ENCODE measurements at places on chromosomes 11 and 22.

- no peak for DNase-seq
Observed at GRCh38 chr11:121372671-121373429, 79.3 kb upstream of the SORL1 start.

DNA sequence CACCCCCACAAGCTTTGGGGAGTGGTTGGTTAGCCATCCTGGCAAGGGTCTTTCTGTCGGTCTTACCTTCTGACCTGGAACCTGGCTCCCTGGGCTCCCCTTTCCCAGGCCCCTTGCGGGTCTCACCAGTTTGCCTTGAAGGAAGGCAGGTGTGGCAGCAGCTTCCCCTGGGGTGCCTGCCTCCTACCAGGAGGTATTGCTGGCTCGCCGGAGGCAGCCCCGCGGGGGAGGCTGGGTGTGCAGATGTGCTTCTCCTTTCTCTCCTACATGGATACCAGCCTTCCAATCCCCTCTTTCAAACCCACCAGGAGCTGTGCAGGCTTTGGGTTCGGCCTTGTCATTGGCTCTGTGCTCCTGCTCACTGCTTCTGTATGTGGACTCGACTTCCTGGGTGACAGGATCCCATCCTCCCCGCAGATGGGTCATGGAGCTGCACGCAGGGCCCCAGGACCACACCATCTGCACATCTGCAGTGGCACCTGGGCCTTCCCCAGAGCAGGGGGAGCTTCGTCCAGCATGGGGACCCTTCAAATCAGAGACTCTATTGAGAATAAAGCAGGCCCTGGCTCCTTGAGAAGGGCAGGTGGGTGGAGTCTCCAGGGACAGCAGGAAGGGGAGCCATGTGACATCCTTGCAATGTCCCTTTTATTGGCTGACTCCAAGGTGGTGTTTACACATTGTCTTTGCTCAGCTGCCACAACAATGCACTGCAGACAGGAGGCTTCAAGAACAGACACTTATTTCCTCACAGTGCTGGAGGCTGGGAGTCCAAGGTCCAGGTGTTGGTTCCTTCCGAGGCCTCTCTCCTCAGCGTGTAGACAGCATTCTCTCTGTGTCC, 592.0 kb downstream of the BRD1 start:
- no peak for DNase-seq

- DNase-seq = no peak
Observed at GRCh38 chr11:70851907-70852306, 400.5 kb downstream of the SHANK2 start.

DNA sequence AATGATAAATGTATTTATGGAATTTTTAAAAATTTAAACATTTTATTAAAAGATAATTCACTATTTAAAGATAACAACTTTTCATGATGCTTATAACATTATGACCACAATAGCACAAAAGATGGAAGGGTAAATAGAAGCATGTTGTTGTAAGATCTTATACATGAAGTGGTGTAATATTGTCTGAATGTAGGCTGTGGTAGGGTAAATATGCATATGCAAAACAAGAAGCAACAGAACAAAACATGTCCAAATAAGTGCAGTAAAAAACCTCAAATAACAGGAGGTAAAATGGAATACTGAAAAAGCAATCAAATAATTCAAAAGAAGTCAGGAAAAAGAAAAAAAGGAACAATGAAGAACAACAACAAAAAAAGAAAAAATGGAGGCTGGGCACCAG, 56.0 kb downstream of the ADM start:
- no peak for DNase-seq

DNA sequence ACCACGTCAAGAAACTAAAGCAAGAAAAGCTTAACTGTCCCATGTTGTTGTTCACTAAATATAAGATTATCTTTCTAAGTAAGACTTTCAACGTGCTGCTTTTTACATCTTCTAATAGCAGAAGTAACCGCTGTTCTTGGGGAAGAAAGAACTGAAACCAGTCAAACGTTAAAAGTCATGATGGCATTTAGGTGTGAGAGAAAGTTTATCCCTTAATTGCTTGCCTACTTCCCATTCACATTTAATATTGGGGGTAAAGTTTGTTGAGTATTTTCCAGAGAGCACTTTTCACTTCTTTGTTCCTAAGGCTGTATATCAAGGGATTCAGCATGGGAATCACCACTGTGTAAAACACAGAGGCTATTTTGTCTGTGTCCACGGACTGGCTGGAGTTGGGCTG, 970 bp downstream of the OR5B21 start:
- DNase-seq = no peak

- no peak for DNase-seq
Observed at GRCh38 chr11:118170882-118171268, 5.6 kb downstream of the SCN2B start.

GRCh38 chr22:33831207-33831606, 89.1 kb downstream of the LARGE1 start:
- no peak for DNase-seq

DNA sequence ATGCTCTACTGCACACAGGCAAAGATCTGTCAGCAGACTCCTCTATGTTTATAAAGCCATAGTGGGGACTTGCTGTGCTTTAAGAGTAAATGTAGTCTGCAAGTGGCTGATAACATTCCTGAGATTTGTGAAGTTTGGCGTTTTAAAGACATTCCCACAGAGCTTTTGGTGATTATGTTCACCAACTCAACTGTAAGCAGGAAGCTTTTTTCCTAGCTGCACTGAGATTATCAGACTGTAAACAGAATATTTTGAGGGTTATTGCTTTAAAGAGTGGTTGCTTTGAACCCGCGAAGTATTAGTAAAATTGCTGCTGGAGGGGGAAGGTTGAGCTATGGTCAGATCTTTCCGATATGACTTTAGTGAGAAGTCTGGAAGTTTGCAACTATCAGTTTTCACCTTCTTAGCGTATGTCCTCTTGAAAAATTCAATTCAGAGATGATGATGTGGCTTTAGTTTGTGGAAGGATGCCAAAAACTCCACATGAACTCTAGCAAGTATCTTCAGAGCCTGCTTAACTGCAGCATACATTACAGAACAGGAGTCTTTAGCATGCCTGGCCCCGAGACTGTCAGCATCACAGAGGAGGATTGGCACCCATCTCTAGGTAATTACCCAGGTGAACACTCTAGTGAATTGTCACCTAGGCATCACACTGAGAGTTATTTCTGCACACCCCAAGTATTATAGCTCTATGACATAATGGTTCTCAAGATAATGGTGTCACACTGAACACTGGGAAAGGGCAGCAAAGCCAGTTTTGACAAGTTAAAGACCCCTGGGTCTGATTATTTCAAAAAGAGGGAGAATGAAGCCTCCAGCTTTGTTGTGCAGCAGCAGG, 89.9 kb downstream of the MTNR1B start:
- peak; percentile 34 for DNase-seq

- DNase-seq = no peak
Observed at GRCh38 chr22:48849963-48850657, 977.6 kb downstream of the BRD1 start.

DNA sequence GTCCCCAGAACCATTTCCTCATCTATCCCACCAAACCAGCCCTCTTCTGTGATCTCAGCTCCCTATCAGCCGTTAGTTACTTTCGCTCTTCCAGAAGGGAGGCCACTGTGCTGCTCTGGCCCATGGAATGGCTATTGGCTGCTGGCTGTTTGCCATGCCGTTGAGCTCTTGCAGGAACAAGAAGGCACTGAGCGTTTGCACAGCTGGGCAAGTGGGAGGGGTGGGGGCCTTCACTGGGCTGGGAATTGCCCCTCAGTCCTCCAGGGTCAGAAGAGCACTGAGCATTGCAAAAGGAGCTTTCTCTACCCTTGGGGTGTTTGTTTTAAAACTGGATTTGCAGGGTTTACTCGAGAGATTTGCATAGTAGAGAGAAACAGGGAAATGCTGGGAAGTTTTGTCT, 129.0 kb upstream of the PARVA start:
- DNase-seq = no peak

GRCh38 chr11:14956111-14956510, 16.0 kb downstream of the CALCA start:
- no peak for DNase-seq

GRCh38 chr11:112471731-112472130, 211.1 kb upstream of the PLET1 start:
- no peak for DNase-seq

DNA sequence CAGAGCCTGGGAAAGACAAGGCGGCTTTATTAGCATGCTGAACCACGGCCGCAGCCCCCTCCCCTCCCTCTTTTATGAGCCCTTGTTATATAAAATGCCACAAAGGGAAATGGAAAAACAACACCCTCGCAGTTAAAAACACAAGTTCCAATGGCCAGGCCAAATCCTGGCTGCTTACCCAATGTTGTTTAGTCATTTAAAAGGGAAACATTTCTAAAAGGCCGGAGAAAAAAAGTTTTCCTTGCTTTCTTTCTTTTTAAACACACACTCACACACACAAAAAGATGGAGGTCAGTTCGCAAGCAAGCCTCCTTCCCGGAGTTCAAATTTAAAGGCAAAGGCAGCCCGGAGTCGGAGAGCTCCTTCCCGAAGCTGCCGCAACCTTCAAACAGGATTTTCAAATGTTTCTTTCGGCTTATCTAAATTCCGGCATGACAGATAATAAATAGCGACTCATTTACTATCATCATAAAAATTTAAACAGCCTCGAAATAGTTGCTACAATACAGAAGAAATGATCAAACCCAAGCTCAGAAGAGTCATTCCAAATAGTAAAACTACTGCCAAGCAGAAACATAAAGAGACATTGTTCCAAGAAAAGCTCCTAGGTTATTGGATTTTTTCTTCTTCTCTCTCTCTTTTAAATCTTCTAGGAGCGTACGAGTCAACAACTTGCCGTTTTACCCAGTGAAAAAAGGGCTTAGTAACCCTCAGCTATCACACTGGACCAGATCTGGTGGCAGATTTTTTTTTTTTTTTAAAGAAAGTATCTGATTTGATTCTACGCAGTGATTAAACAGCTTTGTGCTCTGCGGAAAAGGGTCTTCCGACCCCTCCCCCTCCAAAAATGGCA, 3.5 kb downstream of the PHF21B start:
- no peak for DNase-seq

- no peak for DNase-seq
Observed at GRCh38 chr11:19026862-19027261, 33.7 kb downstream of the MRGPRX2 start.

DNA sequence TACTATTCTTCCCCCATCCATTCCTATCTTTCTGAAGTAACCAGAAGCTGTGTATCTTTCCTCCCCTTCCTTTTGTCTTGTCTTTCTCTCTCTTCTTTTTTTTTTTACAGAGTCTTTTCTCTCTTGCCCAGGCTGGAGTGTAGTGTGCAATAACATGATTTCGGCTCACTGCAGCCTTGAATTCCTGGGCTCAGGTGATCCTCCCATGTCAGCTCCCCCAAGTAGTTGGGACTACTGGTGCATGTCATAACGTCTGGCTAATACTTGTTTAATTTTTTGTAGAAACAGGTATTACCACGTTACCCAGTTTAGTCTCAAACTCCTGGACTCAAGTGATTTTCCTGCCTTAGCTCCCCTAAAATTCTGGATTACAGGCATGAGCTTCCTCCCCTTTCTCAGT, 86.5 kb downstream of the IGLL5 start:
- no peak for DNase-seq

GRCh38 chr22:46652847-46653331, 32.7 kb downstream of the GRAMD4 start:
- DNase-seq = no peak

GRCh38 chr11:63866211-63866610, 27.3 kb downstream of the MARK2 start:
- DNase-seq = no peak

- DNase-seq = no peak
Observed at GRCh38 chr11:128455766-128456165, 131.6 kb downstream of the ETS1 start.

GRCh38 chr22:31861226-31861840, 83.0 kb upstream of the YWHAH start:
- DNase-seq = no peak

GRCh38 chr22:17789379-17790200, 15.3 kb upstream of the BID start:
- DNase-seq = no peak

Measured in hindlimb muscle (tissue), 1 donor.